ENCODE measurements at places on chromosomes 5 and 9. TPM values are rescaled to one million over a fixed set of nuclear protein-coding genes. Genes with fewer than 3 reads are reported as not detected.

The TSSK1B gene
- not detected for total RNA-seq

The GCNT4 gene
- total RNA-seq, result 1.9 TPM

The EIF4E1B gene
- total RNA-seq, result not detected

The HTR1A gene
- total RNA-seq, result not detected

The HABP4 gene
- total RNA-seq, result 11.3 TPM

The LHX2 gene
- 0.26 TPM for total RNA-seq

The ORM1 gene
- not detected for total RNA-seq

The PRSS3 gene
- not detected for total RNA-seq

The QRFP gene
- not detected for total RNA-seq

DNA sequence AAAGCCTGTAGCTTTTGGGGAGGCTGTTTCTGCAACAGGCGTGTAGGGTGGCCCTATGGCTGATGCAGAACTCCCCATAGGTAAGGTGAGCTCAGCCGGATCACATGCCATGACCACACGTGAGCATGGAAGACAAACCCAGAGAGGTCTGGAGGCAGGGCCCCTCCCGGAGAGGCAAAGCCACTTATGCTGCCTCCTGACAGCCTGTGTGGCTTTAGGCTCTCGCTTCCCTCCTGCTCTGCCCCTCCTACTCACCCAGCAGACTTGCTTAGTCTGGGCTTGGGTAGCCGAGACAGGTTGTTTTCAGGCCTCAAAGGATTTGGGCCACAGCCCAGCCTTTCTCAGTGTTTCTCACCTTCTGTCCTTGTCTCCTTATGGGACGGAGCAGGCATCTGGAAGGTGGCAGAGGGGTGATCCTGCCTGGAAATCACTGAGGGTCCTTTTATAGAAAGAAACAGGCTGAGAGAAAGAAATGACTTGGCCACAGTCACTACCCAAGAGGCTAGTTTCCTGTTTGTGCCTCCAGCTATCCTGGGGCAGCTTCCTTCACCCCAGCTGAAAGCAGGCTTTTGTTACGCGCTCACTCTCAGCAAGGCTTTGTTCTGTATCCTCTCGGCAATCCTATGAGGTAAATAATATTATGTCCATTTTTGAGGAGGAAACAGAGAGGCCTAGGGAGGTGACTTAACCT, 89.9 kb downstream of the DAB2IP start:
- DNase-seq, result no peak
- peaks cover 4% of the 10 kb centered on the region for H3K4me1 ChIP-seq
- H3K36me3 ChIP-seq, result no peaks in the 10 kb centered on the region
- H3K4me3 ChIP-seq, result no peak overlapping the region
- no peak overlapping the region for H3K27ac ChIP-seq

- H3K27me3 ChIP-seq, result no peaks in the 10 kb centered on the region
- H3K36me3 ChIP-seq, result no peaks in the 10 kb centered on the region
- no peak overlapping the region for H3K4me3 ChIP-seq
These were observed 185.1 kb downstream of the FSTL4 start for GRCh38 chr5:133427121-133427777.

DNA sequence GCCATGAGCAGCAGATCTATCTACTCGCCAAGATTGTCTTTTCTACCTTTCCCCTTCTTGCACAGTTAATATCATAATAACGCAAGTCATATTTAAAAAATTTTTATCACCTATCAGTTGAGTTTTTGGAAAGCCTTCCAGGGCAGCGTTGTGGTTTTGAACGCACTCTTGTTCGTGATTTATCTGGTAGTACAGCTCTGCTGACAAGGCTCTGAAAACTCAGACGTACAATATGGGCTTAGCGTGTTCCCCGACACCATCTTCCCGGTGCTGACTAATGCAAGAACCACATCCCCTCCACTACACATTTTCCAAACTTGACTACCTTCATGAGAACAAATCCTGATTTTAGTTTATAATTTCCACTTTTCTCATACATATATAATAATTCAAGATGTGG, 1.6 kb upstream of the NFIL3 start:
- H3K4me3 ChIP-seq, result peak overlapping the region; percentile 83
- H3K27me3 ChIP-seq, result no peaks in the 10 kb centered on the region
- H3K27ac ChIP-seq, result no peak overlapping the region
- H3K36me3 ChIP-seq, result no peaks in the 10 kb centered on the region
- peaks cover 11% of the 10 kb centered on the region for H3K4me1 ChIP-seq
- no peak for DNase-seq

DNA sequence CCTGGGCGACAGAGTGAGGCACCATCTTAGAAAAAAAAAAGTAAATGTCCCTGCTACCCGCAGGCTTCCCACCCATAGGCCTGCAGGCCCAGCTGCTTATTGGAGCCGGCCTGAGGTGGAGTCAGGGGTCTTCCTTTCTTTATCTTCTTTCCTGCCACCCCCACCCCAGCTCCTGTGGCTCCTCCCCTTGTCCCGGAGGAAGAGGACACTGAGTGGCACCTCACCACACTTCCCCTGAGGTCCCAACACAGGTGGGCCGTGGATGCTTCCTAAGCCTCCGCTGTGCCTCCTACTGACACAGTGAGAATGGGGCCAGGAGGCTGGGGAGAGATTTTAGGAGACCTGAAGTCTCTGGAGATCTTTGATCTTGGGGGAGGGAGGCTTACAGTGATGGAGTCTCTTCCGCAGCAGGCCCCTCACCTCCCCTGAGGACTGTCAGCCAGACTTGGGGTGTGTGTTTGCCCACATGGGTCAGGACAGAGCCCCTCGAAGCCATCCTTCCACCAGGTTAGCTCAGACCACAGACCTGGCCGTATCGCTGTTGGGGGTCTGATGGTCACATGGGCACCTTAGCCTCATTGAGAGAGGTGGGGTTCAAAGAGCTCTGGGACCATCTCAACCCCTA, 135.4 kb upstream of the IER5L start:
- no peak overlapping the region for H3K27ac ChIP-seq
- H3K36me3 ChIP-seq, result no peaks in the 10 kb centered on the region
- no peak overlapping the region for H3K4me3 ChIP-seq
- H3K4me1 ChIP-seq, result no peaks in the 10 kb centered on the region
- H3K27me3 ChIP-seq, result no peaks in the 10 kb centered on the region

GRCh38 chr9:121753802-121754654, 102.6 kb downstream of the DAB2IP start:
- H3K4me3 ChIP-seq, result no peak overlapping the region
- no peaks in the 10 kb centered on the region for H3K4me1 ChIP-seq
- no peak for DNase-seq

- H3K4me1 ChIP-seq, result no peaks in the 10 kb centered on the region
- no peak for DNase-seq
- no peak overlapping the region for H3K27ac ChIP-seq
- no peak overlapping the region for H3K4me3 ChIP-seq
- H3K36me3 ChIP-seq, result no peaks in the 10 kb centered on the region
These were observed 215.7 kb upstream of the ELL2 start for GRCh38 chr5:96177303-96177869.

- H3K36me3 ChIP-seq, result no peaks in the 10 kb centered on the region
- peak; percentile 67 for DNase-seq
- no peaks in the 10 kb centered on the region for H3K4me1 ChIP-seq
- no peak within 1 kb of the TSS for H3K27ac ChIP-seq
- H3K27me3 ChIP-seq, result peaks cover 14% of the 10 kb centered on the region
- H3K4me3 ChIP-seq, result peak within 1 kb of the TSS; percentile 54
These were observed at the start of gene PTPRD for GRCh38 chr9:10612641-10613398. TSS of gene PTPRD (minus strand) at chr9:10613002.

GRCh38 chr5:26530305-26530704, 508.1 kb downstream of the CDH9 start:
- H3K27me3 ChIP-seq, result no peaks in the 10 kb centered on the region
- no peaks in the 10 kb centered on the region for H3K36me3 ChIP-seq
- no peaks in the 10 kb centered on the region for H3K4me1 ChIP-seq
- no peak overlapping the region for H3K27ac ChIP-seq
- H3K4me3 ChIP-seq, result no peak overlapping the region

DNA sequence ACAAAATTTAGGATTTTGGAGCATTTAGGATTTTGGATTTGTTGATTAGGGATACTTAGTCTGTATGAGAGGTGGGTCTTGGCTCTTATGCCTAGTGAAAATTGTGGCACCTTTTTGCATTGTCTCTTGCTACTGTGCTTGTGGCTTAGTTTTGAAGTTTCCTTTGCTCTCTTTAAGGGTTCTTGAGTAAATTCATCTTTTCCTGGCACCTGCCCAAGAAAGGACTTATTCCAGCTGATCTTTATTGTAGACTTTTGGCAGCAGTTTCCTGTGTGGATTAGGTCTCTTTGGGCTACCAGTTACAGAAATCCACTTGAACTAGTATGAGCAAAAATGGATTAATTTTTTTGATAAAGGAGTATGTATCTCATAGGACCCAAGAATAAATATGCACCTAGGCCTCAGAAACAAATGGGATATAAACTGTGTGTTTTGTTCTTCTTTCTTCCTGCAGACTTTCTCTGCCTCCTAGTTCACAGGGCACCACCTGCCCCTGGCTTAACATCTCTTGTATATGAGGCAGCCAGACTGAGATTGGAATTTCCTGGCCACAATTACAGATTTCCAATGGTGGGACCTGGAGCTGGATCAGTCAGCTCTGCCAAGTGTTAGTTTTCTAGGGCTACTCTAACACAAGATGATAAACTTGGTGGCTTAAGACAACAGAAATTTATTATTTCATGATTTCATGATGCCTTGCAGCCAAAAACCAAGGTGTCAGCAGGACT, 44.6 kb downstream of the FOCAD start:
- no peak overlapping the region for H3K4me3 ChIP-seq
- peak; percentile 82 for DNase-seq
- H3K36me3 ChIP-seq, result peaks cover 7% of the 10 kb centered on the region
- peak overlapping the region; percentile 66 for H3K27ac ChIP-seq

GRCh38 chr5:150642991-150643710, 2.7 kb downstream of the SYNPO start:
- no peak for DNase-seq
- peaks cover 46% of the 10 kb centered on the region for H3K4me1 ChIP-seq
- no peaks in the 10 kb centered on the region for H3K36me3 ChIP-seq
- H3K4me3 ChIP-seq, result no peak overlapping the region
- no peaks in the 10 kb centered on the region for H3K27me3 ChIP-seq

DNA sequence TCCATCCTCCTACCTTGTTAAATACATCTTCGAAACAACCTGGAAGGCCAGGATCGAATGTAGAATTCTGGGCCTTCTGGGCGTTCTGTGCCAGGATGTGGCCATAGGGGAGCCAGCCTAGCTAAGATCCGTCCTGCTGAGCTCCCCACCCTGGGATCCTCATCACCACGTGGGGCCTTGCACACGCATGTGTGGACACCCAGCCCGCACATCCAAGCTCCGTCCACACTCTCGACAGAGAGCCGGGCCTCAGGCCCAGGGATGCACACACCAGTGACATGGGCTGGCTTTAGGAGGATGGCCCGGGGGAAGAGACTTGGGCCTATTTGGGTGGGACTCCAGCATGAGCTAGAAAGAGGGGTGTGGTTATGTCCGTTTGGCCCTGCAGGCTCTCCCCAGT, 154.0 kb downstream of the PAX5 start:
- no peak for DNase-seq
- H3K4me1 ChIP-seq, result no peaks in the 10 kb centered on the region
- no peak overlapping the region for H3K27ac ChIP-seq

DNA sequence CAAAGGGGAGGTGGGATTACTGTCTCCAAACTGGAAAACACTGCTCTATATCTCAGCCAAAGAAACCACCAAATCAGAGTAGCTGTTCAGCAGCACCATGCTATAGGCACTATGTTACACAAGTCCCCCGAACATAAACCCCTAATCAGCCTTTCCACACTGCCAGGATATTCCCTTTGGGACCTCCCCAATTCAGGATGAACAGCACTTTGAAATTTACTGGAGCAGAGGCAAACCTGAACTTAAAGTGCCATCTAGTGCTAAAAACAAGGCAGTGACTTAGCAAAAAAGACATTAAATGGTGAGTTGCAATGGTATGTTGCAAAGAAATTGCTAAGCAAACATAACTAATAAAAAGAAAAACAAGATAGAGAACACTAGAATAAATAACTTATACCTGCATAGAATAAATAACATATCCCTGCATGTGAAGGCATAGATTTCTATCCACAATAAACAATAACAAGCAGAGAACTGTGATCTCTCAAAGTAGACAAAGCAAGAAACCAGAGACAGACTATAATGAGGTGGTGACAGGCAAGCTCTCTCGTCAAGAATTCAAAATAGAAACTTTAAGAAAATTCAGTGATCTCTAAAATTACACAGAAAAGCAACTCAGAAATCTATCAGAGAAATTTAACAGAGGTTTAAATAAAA, 584.4 kb upstream of the ACO1 start:
- H3K36me3 ChIP-seq, result no peaks in the 10 kb centered on the region
- no peak overlapping the region for H3K27ac ChIP-seq
- peak; percentile 76 for DNase-seq
- no peaks in the 10 kb centered on the region for H3K27me3 ChIP-seq
- no peaks in the 10 kb centered on the region for H3K4me1 ChIP-seq
- no peak overlapping the region for H3K4me3 ChIP-seq

GRCh38 chr5:151742870-151743294, 15.5 kb downstream of the ATOX1 start:
- peaks cover 14% of the 10 kb centered on the region for H3K4me1 ChIP-seq
- peak; percentile 69 for DNase-seq
- H3K27ac ChIP-seq, result no peak overlapping the region
- no peaks in the 10 kb centered on the region for H3K27me3 ChIP-seq
- no peak overlapping the region for H3K4me3 ChIP-seq

DNA sequence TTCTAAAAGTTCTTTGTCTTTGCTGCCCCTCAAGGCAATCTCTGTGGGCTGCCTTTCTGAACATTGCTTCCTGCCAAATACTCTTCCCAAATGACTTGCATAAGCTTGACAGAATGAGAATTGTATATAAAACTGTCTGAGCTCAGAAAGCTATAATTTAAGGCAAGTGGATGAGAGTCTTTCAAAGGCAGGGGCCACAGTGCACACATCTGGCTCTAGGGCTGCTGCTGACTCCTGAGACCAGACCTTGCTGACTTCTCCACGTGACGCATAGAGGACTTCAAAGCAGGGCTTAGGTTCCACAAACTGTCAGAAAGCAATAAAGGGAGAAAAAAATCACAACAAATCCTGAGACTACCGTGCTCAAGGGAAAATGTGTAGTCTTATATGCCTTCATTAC, 79.4 kb upstream of the DIRAS2 start:
- H3K27ac ChIP-seq, result no peak overlapping the region
- H3K36me3 ChIP-seq, result no peaks in the 10 kb centered on the region
- no peak for DNase-seq
- no peaks in the 10 kb centered on the region for H3K4me1 ChIP-seq
- no peak overlapping the region for H3K4me3 ChIP-seq

Data from A673 (cell line).